ENCODE measurements at places on chromosomes 3 and 15. TPM values are rescaled to one million over a fixed set of nuclear protein-coding genes. Genes with fewer than 3 reads are reported as not detected.
A peak's percentile ranks its signal among the peaks of the same experiment; 100 is the strongest.

DNA sequence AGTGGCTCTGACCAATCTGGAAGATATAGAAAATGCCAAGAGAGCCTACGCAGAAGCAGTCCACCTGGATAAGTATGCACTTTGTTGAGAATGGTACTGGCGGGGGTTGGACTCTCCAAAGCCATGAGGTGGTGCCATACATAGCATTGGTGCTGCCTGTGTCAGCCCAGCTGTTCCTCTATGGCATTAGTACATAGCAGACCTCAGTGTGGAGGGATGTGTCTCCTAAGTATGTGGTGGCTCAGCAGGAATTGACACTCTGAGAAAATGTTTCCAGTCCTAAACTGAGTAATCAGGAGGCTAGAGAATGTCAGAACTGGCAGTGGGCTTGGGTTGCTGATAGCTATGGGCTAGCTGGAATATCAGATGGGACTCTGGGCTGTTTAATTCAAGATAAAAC is 48.4 kb downstream of the ADPGK start:
- no peaks in the 10 kb centered on the region for H3K27me3 ChIP-seq
- DNase-seq, result no peak
- peaks cover 31% of the 10 kb centered on the region for H3K36me3 ChIP-seq
- no peak overlapping the region for H3K4me3 ChIP-seq
- no peaks in the 10 kb centered on the region for H3K4me1 ChIP-seq

The MCTP2 gene
- total RNA-seq, result 1.3 TPM

The SEMA3F gene
- 14.3 TPM for total RNA-seq

- peaks cover 38% of the 10 kb centered on the region for H3K36me3 ChIP-seq
- peaks cover 7% of the 10 kb centered on the region for H3K4me1 ChIP-seq
- no peak overlapping the region for H3K27ac ChIP-seq
- DNase-seq, result no peak
- no peaks in the 10 kb centered on the region for H3K27me3 ChIP-seq
- no peak overlapping the region for H3K4me3 ChIP-seq
Observed at GRCh38 chr3:48433472-48434118, 3.7 kb upstream of the PLXNB1 start.

The ANKUB1 gene
- total RNA-seq, result not detected

The LRRC15 gene
- total RNA-seq, result 0.07 TPM

GRCh38 chr15:56440214-56440770 is 24.6 kb downstream of the MNS1 start:
- H3K27ac ChIP-seq, result no peak overlapping the region
- H3K4me1 ChIP-seq, result no peaks in the 10 kb centered on the region
- peaks cover 66% of the 10 kb centered on the region for H3K36me3 ChIP-seq
- no peaks in the 10 kb centered on the region for H3K27me3 ChIP-seq
- H3K4me3 ChIP-seq, result no peak overlapping the region

GRCh38 chr3:73215901-73216300 is 154.4 kb downstream of the EBLN2 start:
- no peaks in the 10 kb centered on the region for H3K27me3 ChIP-seq
- H3K4me3 ChIP-seq, result no peak overlapping the region
- H3K4me1 ChIP-seq, result no peaks in the 10 kb centered on the region
- DNase-seq, result no peak

GRCh38 chr3:67719333-67719732 is 64.9 kb upstream of the SUCLG2 start:
- no peaks in the 10 kb centered on the region for H3K27me3 ChIP-seq
- no peaks in the 10 kb centered on the region for H3K4me1 ChIP-seq
- 0 out of 2 replicates have a peak, but pooled peaks cover 5% of the 10 kb centered on the region for H3K36me3 ChIP-seq
- H3K4me3 ChIP-seq, result no peak overlapping the region
- DNase-seq, result no peak
- H3K27ac ChIP-seq, result no peak overlapping the region

DNA sequence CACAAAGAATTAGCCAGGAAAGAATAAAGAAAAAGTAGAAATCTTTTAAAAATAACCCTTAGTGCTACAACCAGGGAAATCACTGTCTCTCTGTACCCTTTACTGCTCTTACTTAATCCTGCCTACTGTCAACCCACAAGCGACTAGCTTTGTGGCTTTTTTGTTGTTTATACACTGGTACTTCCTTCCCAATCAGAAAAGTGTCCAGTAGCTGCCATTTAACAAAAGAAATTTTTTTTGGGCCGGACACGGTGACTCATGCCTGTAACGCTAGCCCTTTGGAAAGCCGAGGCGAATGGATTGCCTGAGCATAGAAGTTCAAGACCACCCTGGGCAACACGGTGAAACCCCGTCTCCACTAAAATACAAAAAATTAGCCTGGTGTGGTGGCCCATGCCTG is 13.8 kb upstream of the FAM219B start:
- H3K4me3 ChIP-seq, result no peak overlapping the region
- no peak for DNase-seq
- H3K27me3 ChIP-seq, result no peaks in the 10 kb centered on the region

The MME gene
- total RNA-seq, result 14.6 TPM

- H3K4me1 ChIP-seq, result 0 out of 2 replicates have a peak, but pooled peaks cover 3% of the 10 kb centered on the region
- no peak overlapping the region for H3K27ac ChIP-seq
- H3K36me3 ChIP-seq, result no peaks in the 10 kb centered on the region
- H3K27me3 ChIP-seq, result no peaks in the 10 kb centered on the region
- H3K4me3 ChIP-seq, result peak overlapping the region; percentile 90
Observed at GRCh38 chr3:12993517-12994356, 79.5 kb downstream of the IQSEC1 start.

- no peaks in the 10 kb centered on the region for H3K4me1 ChIP-seq
Observed at GRCh38 chr15:74845581-74845980, 2.6 kb upstream of the ULK3 start.

GRCh38 chr3:22660606-22661005 is 542.5 kb upstream of the UBE2E2 start:
- H3K4me3 ChIP-seq, result no peak overlapping the region
- DNase-seq, result no peak
- no peak overlapping the region for H3K27ac ChIP-seq

The FANCD2OS gene
- not detected for total RNA-seq

- H3K36me3 ChIP-seq, result no peaks in the 10 kb centered on the region
- no peak overlapping the region for H3K27ac ChIP-seq
- H3K27me3 ChIP-seq, result no peaks in the 10 kb centered on the region
- peaks cover 6% of the 10 kb centered on the region for H3K4me1 ChIP-seq
Observed at GRCh38 chr3:26273196-26273595, 349.4 kb upstream of the LRRC3B start.

The MESP2 gene
- total RNA-seq, result not detected

- no peak for DNase-seq
- H3K27me3 ChIP-seq, result no peaks in the 10 kb centered on the region
- H3K4me1 ChIP-seq, result no peaks in the 10 kb centered on the region
- H3K27ac ChIP-seq, result no peak overlapping the region
Observed at GRCh38 chr3:70871909-70872656, 559.6 kb upstream of the MDFIC2 start.

GRCh38 chr15:78133801-78134200 is 2.6 kb upstream of the CIB2 start:
- H3K4me3 ChIP-seq, result no peak overlapping the region
- no peaks in the 10 kb centered on the region for H3K36me3 ChIP-seq
- peaks cover 3% of the 10 kb centered on the region for H3K4me1 ChIP-seq

- DNase-seq, result no peak
- H3K4me1 ChIP-seq, result peaks cover 4% of the 10 kb centered on the region
- no peaks in the 10 kb centered on the region for H3K36me3 ChIP-seq
- no peaks in the 10 kb centered on the region for H3K27me3 ChIP-seq
- H3K4me3 ChIP-seq, result no peak overlapping the region
Observed at GRCh38 chr3:123695731-123696640, 111.1 kb upstream of the HACD2 start.

The AQP9 gene
- not detected for total RNA-seq

DNA sequence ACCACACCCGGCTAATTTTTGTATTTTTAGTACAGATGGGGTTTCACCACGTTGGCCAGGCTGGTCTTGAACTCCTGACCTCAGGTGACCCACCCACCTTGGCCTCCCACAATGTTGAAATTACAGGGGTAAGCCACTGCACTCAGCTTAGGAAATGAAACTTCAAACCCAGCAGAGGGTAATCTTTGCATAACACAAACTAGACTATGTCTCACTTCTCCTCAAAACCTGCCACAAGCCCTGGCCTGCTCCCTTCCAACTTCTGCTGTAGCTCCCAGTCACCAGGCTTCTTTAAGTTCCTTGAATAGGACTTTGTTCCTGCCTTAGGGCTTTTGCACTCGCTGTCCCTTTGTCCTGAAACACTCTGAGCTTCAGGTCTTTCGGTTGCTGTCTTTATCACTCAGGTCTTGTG is 39.2 kb upstream of the SEMA4B start:
- H3K4me3 ChIP-seq, result no peak overlapping the region
- DNase-seq, result no peak
- no peak overlapping the region for H3K27ac ChIP-seq
- H3K4me1 ChIP-seq, result peaks cover 9% of the 10 kb centered on the region

- no peak overlapping the region for H3K4me3 ChIP-seq
- DNase-seq, result no peak
- no peak overlapping the region for H3K27ac ChIP-seq
- no peaks in the 10 kb centered on the region for H3K27me3 ChIP-seq
- no peaks in the 10 kb centered on the region for H3K36me3 ChIP-seq
- H3K4me1 ChIP-seq, result no peaks in the 10 kb centered on the region
Observed at GRCh38 chr3:162292409-162292808, 795.8 kb downstream of the OTOL1 start.

The TMEM40 gene
- total RNA-seq, result not detected

DNA sequence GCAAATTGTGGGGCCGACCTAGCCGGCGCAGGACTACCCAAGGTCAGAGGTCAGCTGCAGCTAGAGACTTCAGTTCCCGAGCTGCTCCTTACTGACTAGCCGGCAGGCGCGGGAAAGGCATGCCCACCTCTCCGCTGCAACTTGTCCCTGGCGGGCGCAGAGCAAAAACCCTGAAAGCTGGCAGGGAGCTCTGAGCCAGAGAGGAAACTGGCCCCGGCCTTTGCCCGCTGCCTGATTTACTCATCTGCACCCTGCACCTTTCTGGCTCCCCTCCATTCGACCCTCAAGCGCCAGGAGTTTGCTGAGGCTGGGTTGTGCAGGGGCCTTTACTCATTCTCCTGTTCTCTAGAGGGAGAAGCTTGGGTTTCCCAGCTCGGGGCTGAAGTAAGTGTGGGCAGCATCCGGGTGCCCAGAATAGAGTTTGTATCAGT is 1.5 kb downstream of the ZIC4 start:
- H3K27me3 ChIP-seq, result peaks cover 63% of the 10 kb centered on the region
- no peak overlapping the region for H3K27ac ChIP-seq
- H3K4me1 ChIP-seq, result peaks cover 10% of the 10 kb centered on the region
- no peak overlapping the region for H3K4me3 ChIP-seq
- H3K36me3 ChIP-seq, result no peaks in the 10 kb centered on the region

- H3K36me3 ChIP-seq, result no peaks in the 10 kb centered on the region
- H3K4me1 ChIP-seq, result no peaks in the 10 kb centered on the region
- H3K27me3 ChIP-seq, result no peaks in the 10 kb centered on the region
- no peak overlapping the region for H3K4me3 ChIP-seq
Observed at GRCh38 chr3:145939431-145939830, 221.6 kb downstream of the PLOD2 start.

The ERICH6 gene
- total RNA-seq, result not detected

DNA sequence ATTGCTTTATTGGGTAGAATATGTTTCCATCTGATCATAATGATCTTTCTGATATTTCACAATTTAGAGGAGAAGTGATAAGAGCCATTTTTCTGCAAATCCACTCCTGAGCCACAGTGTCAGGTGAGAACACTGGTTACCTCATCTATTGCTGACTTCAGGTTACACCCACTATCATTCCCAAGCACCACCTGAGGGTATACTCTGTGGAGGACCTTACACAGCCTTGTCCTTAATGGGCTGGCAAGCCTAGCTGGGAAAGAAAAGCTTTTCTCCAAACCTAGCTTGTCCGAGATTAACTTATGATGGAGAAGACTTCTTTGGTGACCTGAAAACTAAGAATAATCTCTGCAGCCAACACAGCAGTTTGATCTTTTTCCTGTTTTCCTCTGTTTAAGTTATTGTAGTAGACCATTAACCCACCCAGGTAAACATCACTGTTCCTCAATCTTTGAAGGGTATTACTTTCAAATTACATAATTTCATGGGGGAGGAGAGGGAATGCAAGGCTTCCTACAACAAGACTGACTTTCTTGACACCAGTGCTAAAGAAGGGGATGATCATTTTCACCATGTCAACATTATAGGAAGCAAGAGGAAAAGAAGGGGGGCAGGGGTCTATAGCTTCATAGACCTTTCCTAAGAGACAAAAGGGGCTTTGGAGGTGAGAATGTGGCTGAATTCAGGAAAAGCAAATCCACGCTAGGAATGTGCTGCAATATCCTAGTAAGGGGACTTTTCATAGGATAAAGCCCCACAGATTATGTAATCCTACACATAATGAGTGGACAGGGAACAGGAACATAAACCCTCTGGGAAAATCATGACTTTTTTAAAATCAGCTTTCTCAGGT is 1.7 kb downstream of the NCEH1 start:
- no peak for DNase-seq
- H3K36me3 ChIP-seq, result no peaks in the 10 kb centered on the region
- no peaks in the 10 kb centered on the region for H3K27me3 ChIP-seq
- no peak overlapping the region for H3K27ac ChIP-seq
- no peaks in the 10 kb centered on the region for H3K4me1 ChIP-seq
- peak overlapping the region; percentile 95 for H3K4me3 ChIP-seq

The OIP5 gene
- total RNA-seq, result 30.9 TPM

GRCh38 chr3:129341331-129342141 is 62.9 kb downstream of the HMCES start:
- H3K4me3 ChIP-seq, result no peak overlapping the region
- DNase-seq, result no peak
- H3K36me3 ChIP-seq, result no peaks in the 10 kb centered on the region
- no peak overlapping the region for H3K27ac ChIP-seq
- H3K27me3 ChIP-seq, result no peaks in the 10 kb centered on the region
- H3K4me1 ChIP-seq, result no peaks in the 10 kb centered on the region

DNA sequence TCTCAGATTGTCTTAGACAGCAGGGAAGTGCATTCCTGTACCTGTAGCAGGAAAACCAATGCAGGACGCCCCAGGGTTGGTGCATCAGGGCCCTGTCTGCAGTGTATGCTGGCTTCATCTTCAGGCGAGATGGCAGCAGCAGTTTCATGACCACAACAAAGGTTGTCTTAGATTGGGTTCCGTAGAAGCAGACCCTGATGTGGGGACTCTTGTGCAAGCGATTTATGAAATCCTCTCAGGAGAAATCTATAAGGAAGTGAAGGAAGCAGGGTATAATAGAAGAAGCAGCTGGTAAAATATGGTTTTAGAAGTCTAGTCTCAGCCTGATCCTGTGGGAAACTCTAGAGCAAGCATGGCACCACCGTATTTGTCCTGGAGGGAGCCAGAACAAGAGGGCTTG is 25.0 kb downstream of the DNAH1 start:
- no peaks in the 10 kb centered on the region for H3K4me1 ChIP-seq
- H3K36me3 ChIP-seq, result no peaks in the 10 kb centered on the region
- H3K27me3 ChIP-seq, result no peaks in the 10 kb centered on the region
- H3K4me3 ChIP-seq, result no peak overlapping the region
- no peak for DNase-seq
- no peak overlapping the region for H3K27ac ChIP-seq

- no peak overlapping the region for H3K27ac ChIP-seq
- no peak for DNase-seq
- peaks cover 6% of the 10 kb centered on the region for H3K4me1 ChIP-seq
- no peak overlapping the region for H3K4me3 ChIP-seq
- H3K27me3 ChIP-seq, result no peaks in the 10 kb centered on the region
Observed at GRCh38 chr3:4984511-4984864, 5.3 kb downstream of the BHLHE40 start.

The CSPG4 gene
- total RNA-seq, result 2.0 TPM

GRCh38 chr15:74399511-74400312 is 32.3 kb upstream of the CYP11A1 start:
- no peaks in the 10 kb centered on the region for H3K36me3 ChIP-seq
- H3K27me3 ChIP-seq, result no peaks in the 10 kb centered on the region
- H3K27ac ChIP-seq, result no peak overlapping the region
- H3K4me1 ChIP-seq, result peaks cover 5% of the 10 kb centered on the region

The PIAS1 gene
- total RNA-seq, result 31.1 TPM

- no peak for DNase-seq
- H3K27me3 ChIP-seq, result no peaks in the 10 kb centered on the region
- H3K4me3 ChIP-seq, result no peak overlapping the region
- no peaks in the 10 kb centered on the region for H3K4me1 ChIP-seq
Observed at GRCh38 chr3:120025520-120025919, 68.7 kb downstream of the GSK3B start.

The GOLGA8N gene
- 0.57 TPM for total RNA-seq

The PPM1M gene
- 7.4 TPM for total RNA-seq

The GALNT15 gene
- total RNA-seq, result 0.04 TPM
